ENCODE measurements at places on chromosomes 7 and 10.

- peak; percentile 34 for DNase-seq
Measured at GRCh38 chr7:56079450-56080185, 13.1 kb downstream of the PHKG1 start.

DNA sequence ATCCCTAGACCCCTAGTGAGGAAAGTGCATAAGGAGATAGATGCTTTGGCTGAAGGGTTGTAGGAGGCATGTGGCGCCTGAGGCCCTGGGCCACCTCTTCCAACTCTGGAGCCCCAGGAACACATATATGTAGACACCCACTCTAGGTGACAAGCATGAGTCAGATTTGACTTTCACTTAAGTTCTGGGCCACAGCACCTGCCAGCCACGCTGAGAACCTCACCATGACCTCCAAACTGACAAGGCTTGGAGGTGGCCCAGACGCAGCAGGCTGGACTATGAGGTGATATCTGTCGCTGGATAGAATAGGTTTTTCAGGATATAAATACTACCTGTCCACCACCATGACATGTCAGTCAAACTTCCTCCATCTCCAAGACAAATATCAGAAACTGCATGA is 894.0 kb upstream of the ZNF722 start:
- DNase-seq = no peak

DNA sequence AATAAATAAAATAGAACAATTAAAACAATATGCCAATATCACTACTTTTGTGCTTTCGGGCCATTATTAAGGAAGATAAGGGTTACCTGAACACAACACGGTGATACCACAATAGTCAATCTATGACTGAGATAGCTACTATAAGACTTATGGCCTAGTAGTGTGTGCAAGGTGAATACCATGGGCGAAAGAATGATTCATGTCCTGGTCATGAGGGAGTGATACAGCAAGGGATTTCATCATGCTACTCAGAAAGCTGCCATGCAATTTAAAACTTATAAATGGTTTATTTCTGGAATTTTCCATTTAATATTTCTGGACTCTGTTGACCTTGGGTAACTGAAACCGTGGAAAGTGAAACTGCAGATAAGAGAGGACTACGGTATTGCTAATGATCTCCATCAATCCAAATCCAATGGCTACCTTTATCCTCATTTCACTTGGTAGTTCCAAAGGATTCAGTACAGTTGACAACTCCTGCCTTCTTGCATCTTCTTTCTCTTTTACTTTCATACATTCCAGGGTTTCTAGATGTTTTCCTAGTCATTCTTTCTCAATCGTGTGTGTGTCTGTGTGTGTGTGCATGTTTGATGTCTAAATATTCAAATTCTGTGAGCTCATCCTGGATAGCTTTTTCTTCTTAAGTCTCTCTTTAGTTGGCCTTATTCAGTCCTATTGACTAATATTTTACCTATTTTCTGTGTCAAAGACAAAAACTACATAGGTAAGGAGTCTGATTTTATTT is 100.5 kb upstream of the MAGI2 start:
- peak; percentile 36 for DNase-seq

DNA sequence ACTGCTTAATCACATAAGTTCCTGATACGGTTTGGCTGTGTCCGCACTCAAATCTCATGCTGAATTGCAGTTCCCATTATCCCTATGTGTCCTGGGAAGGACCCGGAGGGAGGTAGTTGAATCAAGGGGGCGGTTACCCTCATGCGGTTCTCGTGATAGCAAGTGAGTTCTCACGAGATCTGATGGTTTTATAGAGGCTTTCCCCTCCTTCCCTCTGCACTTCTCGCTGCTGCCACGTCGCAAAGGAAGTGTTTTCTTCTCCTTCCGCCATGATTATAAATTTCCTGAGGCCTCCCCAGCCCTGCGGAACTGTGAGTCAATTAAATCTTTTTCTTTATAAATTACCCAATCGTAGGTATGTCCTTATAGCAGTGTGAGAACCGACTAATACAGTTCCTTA is 226.2 kb downstream of the SKAP2 start:
- DNase-seq = no peak

DNA sequence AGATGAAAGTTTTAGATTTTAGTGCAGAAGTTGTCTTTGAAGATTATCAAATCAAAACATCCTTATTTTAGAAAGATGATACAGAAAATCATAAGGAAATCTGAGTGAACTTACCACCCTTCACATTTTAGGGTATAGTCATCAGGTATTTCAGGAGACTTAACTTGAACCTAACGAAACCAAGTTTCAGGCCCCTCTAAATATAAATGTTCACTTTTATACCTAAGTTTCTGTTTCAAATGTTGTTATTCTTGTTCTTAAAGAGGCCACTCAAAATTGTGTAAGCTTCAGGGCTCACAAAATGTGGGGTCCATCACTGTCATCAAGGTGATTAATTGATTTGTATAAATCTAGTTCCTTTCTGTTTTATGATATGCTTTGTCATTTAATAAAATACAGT is 216.2 kb downstream of the KIAA1217 start:
- DNase-seq = no peak

GRCh38 chr7:105723572-105723971 is 142.3 kb upstream of the EFCAB10 start:
- DNase-seq = no peak

DNA sequence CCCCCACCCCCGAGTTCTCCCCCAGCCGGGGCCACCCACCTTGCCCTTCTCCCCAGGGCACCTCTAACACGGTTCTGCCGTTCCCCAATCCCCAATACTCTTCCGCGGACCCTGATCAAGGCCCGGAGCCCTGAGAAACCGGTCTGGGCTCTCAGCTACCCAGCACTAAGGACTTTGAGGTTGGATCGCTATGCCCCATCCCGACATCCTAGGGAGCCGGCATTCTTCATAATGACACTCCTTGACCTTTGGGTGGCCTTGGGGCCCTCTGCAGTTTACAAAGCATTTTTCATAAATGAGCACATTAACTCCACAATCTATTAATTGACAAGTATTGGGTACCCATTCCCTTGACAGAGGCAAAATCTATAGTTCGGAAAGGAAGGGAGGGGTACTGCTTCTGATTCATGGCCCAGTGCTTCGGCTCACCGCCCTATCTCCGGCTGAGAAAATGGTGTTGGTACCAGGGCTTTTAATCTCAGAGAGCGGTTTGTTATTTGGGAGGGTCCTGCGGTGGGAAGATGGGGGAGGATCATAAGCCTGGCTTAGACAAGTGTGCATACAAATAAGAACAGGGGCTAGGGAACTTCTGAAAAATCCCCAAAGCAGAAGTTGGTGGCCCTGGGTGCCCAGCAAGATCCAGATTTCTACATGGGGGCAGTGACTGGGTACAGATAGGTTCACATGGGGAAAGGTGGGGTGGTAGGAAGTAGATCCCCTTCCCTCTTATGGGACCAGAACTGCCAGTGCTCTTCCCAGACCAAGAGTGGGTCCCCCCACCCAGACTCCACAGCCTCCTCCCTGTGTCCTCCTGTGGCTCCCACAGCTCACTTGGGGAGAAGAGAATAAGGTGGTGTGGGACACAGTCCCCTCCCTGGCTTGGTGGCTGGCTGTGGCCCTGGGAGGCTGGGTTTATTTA is 3.2 kb downstream of the IMPDH1 start:
- DNase-seq = no peak

GRCh38 chr10:84665211-84665610 is 336.8 kb downstream of the CCSER2 start:
- no peak for DNase-seq

DNA sequence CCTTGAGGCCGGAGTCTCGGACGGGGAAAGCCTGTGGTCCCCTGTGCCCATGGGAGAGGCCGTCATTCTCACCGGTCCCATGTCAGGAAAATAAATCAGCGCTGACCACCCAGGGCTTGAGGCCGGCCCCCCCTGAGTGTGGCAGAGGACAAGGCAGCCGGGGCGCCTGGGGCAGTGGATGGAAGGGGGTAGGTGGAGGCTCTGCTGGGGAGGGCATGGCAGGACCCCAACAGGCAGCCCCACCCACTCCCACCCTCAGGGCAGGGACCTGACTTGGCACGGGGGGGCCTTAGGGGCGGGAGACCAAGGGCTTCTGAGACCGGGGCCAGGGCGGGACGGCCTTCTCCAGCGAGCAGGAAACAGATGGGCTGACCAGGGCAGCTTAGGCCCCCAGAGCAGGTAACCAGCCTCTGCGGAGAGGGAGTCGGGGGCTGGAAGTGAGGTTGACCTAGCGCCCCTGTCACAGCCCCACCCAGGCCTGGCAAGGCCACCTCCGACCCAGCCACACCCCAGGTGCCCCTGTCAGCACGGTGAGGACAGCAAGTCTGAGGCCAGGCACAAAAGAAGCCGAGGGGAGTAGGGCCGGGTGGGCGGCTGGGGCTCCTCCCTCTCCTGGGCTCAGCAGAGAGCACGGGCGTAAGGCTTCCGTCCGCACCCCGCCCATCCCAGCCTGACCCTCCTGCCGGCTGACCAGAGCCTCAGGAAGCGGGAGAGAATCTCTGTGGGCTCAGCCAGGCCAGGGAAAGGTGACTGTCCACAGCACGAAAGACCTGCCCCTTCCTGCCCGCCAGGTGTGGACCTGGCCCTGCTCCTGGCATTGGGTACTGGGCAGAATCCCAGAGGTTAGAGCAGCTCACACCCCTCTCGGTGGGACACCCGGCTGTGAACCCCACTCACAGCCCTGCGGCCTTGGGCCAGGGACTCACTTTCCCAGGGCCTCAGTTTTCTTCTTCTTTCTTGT is 87.4 kb downstream of the FOXL3 start:
- DNase-seq = no peak

DNA sequence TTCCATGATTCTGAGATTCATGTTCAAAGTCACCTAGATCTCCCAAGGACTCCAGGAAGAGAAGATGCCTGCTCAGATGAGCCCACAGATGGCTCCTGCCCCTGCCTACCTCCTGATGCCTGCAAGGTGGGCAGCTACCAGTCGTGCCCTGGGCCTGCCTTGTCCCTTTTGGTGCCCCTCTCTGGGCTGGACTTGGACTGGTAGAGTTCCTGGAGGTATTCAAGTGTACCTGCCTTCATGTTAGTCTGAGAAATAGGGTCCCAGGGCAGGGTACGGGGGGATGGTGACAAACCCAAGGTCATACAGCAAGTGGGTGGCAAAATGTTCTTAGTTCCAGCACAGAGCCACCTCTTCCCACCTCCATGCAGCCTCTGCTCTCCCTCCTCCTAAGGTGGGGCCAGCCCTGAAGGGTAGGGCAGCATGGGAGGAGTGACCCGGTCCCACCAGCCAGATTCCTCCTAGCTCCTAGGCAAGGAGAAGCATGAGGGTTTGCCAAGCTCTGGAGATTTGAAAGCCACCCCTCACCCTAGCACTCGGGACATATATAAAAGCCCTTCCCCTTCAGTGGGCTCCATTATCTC is 80.8 kb upstream of the UNC5B start:
- DNase-seq = no peak

DNA sequence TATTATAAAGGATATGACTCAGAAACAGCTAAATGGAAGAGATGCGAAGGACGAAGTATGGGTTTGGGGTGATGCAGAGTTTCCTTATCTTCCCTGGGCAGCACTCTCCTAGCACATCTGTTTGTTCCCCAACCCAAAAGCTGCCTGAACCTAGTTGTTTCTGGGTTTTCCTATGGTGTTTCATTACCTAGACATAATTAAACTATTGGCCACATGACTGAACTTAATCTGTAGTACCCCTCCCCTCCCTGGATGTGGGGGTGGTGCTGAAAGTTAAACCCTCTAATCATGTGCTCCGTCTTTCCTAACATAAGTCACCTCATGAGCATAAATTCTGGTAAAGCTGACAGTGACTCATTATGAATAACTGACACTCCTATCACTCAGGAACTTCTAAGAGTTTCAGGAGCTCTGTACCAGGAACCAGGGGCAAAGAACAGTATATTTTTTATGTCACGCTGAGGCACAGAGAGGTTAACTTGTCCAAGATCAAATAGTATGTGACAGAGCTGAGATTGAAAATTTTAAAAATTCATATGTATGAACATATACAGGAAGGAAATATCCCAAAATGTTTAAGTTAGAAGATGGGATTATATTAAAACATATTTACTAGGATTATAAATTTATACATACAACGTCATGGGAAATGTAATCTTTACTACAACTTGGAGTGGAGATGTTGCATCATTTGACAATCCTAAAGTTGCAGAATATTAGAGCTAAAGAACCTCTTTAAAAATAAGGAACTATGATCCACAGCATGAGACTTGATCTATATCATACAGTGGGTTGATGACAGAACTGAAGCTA is 4.8 kb downstream of the STRIP2 start:
- peak; percentile 29 for DNase-seq

DNA sequence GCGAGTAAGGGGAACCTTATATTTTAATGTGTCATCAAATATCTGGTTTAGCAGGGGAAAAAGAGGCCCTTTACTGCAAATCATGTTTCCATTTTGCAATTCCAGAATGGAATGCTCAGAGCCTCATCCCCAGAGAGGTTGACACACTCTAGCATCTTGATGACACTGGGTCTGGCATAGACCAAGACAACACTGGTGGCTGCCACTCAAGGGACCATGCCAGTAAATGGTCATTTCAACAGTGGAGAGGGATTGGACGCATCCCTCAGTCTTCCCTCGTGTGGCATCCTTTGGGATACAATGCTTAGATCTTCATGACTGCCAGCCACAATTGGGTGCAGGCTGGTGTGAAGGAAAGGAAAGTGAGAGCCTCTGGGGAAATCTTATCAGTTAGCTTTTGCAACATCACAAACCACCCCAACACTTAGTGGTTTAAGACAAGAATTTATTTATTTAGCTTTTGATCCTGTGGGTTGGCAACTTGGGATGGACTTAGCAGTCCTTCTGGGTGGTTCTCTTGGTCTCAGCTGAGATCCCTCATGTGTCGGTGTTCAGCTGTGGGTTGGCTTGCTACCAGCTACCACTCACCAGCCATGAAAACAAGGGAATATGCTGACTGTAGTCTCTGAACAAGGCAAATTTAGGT is 21.6 kb downstream of the TACC2 start:
- DNase-seq = no peak

DNA sequence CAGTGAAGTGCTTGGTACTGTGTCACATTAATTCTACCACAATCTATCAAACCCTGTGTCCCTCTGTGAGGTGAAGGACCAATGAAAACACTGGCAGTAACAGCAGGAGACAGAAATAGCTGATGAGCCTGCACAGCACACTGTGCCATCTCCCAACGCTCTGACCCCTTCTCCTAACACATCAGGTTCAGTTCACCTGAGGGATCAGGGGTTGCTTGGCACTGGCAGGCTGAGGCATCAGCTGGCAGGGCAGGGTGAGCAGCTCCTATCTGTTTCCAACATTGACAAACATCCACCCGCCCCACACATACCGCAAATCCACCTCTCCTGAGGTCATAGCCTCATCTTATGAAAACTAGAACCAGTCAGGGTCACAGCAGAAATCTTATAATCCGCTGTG is 120.9 kb downstream of the ICA1 start:
- DNase-seq = no peak
